Upper lobe of left lung (tissue), 6 donors: ENCODE measurements at places on chromosomes 7 and 10. TPM values are rescaled to one million over a fixed set of nuclear protein-coding genes. Genes with fewer than 3 reads are reported as not detected.
A peak's percentile ranks its signal among the peaks of the same experiment; 100 is the strongest.

The ABCA13 gene
- 11.5 TPM for total RNA-seq

The RRP12 gene
- total RNA-seq: 37.7 TPM

The C10orf53 gene
- not detected for total RNA-seq

The VSIR gene
- total RNA-seq: 99.0 TPM

The LLCFC1 gene
- total RNA-seq: not detected

The PRPS1L1 gene
- total RNA-seq: not detected

The LIPK gene
- total RNA-seq: not detected

The ZNF12 gene
- 25.0 TPM for total RNA-seq

The ACADSB gene
- 48.2 TPM for total RNA-seq

The SPDYE5 gene
- total RNA-seq: not detected

The SUGCT gene
- 3.1 TPM for total RNA-seq

- no peak for DNase-seq
These were observed 204.8 kb upstream of the MEOX2 start for GRCh38 chr7:15891151-15891881.

DNA sequence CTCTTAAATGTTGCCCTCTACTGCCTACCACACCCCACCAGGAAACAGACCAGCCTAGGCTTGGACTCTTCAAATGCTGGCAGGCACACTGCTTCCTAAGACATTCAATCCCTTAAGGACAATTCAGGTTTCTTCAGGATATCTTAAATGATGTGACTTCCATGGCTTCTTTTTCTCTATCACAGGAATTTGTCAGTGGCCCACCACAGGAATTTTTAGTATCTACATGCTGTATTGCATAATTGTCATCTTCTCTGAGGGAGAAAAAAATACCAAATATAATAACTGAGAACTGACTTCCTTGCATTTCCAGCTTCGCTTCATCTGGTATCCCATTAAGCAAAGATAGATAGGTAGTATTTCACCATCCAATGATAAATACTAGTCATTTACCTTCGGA is 129.3 kb downstream of the WNT2 start:
- DNase-seq: no peak

GRCh38 chr7:150787321-150788281 is 12.6 kb downstream of the TMEM176B start:
- DNase-seq: no peak

GRCh38 chr7:11831736-11832495 is at the start of gene THSD7A:
TSS of gene THSD7A (minus strand) at chr7:11832198. CDS start at chr7:11831946, 252 bp downstream.
- peak; percentile 45 for DNase-seq

DNA sequence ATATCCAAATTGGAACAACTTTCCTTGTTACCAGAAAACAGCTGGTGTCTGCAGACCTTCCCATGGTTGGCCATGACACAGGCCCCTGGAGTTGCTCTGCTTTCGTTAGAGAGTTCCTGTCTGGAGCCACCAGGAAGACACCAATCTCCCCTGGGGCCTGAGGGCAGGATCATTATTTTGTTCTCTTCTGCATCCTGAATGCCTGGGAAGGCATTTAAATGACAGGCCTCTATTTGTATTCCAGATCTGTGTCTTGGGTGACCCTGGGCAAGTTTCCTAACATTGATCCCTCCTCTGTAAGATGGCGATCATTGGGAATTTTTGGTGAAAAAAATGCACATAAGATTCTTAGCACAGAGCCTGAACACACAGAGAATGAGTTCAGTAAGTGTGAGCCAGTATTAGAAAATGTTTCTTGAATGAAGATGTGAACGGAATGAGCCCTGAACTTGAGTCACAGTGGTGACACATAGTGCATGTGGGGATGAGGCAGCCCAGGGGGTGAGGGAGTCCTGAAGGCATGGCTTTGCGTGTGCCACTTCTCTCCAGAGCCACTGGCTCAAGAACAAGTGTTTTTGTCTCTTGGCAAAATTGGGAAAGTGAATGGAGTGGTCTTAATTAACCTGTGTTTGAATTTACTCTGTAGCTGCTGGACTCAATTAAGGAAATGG is 28.4 kb downstream of the BMPER start:
- DNase-seq: no peak

DNA sequence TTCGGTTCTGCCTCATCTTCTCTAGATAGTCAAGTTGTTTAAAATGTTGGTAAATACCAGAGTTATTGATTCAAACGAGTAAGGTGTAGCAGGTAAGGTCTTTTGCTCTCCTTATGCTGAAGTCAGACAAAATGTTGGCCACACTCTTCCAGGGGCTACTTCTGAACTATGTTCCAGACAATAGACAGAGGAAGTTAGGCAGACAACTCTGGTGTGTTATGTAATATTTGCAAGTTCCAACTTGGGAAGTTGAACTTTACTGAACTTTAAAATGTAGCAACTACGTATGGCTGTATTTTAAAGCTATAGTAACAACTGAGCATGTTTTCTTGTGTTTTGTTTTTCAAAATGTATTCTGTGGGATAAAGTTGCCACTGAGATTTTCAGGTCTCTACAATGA is 125.7 kb upstream of the NEBL start:
- no peak for DNase-seq

DNA sequence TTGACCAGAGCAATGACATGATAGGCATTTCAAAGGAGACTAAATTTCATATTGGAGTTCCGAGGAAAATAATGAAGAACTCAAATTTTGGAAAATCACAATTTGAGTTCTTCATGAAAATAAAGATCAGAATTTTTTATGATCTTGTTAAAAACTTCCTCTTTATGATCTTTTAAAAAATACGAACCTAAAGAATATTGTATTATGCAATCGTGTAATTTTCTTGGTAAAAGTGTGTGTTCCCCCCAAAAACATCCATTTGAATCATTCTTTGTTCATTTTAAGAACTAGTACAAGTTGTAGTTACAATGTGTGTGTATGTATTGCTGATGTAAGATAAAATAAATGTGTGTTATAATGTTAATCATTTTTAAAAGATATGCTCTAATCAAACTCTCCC is 79.3 kb upstream of the PDK4 start:
- DNase-seq: no peak

- peak; percentile 20 for DNase-seq
These were observed 11.7 kb downstream of the CPA5 start for GRCh38 chr7:130356121-130356875.

GRCh38 chr10:11962176-11962575 is 80.4 kb downstream of the UPF2 start:
- no peak for DNase-seq

DNA sequence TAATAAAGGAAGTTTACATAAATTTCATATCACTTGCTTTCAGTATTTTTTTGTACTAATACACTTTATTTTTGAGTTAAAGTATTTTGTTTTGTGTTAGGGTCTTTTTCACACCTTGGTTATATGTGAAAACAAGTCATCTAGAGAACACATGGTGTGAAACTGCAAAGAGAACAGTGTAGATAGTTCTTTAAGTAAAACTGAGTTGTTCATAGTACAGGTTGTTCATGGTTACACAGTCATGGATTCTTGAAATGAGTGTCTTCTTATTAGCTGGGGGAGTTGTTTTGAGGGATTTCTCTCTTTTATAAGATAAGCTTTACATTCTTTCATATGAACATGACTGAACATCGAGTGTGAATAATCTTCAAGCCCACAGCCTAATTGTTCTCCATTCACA is 244.2 kb downstream of the THSD7A start:
- no peak for DNase-seq

- no peak for DNase-seq
These were observed 107.2 kb downstream of the CNTNAP2 start for GRCh38 chr7:146223851-146224250.

DNA sequence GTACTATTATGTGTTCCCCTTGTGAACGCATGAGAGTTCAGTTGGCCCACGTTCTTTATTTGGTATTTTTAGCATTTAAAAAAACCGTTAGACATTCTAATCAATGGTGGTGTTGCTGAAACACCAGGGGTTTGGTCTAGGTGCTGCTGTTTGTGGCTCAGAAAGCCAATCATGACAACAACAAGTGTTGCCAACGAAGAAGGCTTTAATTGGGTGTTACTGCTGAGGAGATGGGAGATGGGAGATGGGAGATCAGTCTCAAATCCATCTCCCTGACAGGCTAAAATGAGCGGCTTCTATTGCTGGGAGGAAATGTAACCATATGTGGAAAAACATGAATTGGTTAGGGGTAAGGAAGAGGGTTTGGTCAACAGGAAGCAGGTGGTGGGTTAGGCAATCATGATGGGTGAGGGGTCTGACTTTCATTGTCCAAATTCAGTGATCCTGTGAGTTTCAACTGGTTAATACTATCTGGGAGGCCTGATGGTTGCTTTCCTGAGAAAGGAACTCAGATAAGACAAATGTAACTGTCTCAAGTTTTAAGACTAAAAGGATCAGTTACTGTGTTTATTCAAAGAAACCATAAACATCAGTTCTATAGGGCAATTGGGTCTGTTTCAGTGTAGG is 4.6 kb upstream of the ZNF425 start:
- no peak for DNase-seq

DNA sequence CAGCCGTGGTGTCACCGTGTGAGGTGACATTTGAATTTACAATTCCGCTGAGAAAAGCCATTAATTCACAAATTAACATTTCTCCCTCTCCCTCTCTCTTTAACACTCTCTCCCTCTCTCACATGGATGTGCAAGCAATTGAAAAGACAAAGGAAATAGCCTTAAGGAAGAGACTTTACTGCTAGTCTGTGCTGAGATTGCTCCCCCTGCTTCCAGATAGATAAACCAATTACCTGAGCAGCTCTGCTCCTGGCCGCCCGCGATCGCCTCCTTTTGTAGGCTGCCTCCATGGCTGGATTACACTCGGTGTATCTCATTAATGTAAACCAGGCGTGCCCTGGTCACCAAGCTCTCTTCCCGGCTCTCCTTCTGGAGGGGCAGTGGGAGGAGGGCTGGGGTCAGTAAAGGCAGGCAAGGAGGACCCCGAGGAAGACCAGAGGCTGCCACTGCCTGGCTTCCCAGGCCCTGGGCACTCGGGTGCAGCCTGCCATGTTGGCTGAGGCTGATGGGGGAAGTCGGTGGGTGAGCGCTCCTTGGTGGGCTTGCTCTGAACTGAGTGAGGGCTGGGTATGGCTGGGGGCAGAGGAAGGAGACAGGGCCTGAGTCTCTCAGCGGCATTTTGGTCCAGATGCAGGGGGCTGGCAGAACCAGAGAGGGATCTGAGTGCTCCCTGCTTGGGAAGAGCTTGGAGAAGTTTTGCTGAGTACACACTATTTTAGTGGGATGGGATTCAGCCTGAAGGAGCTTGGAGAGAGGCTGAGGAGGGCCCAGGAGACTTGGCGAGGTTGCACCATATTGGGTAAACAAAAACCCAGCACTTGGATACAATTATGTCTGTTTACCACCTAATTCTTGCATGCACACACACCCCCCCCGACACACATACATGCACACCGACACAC is 42.9 kb downstream of the PAX2 start:
- no peak for DNase-seq

- no peak for DNase-seq
These were observed 81.4 kb upstream of the LAMB4 start for GRCh38 chr7:108211382-108212201.

DNA sequence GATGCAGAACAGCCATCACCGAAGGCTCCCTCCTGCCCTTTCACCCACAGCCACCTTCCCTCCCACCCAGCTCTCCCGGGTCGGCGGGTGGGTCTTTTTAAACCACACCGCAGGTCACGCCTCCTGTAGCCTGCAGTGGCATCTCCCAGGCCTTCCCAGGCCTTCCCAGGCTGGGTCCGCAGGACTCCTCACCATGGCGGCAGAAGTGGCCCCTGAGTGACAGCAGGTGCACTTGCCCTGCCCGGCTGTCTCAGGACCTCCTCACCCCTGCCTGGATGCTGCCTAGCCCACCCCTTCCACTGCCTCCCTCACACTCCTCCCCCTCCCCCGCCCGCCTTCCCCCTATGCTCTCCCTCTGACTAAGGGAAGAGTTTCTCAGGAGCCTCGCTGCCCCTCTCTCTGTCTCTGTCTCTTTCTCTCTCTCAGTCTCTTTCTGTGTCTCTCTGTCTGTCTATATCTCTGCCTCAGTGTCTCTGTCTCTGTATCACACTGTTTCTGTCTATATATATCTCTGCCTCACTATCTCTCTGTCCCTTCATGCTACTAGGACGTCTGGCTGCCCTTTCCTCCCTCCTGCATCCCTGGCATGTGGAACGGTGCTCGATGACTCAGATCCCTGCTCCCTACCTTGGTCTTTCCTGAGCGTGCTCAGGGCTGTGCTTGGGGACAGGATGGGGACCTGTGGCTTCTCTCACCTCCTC is 57.5 kb downstream of the GLRX3 start:
- DNase-seq: peak; percentile 49

GRCh38 chr7:28686418-28686800 is 271.7 kb downstream of the TRIL start:
- DNase-seq: no peak

- DNase-seq: no peak
These were observed 65.1 kb downstream of the ANKRD26 start for GRCh38 chr10:27035163-27035562.

GRCh38 chr7:34718867-34719266 is 60.8 kb downstream of the NPSR1 start:
- no peak for DNase-seq

DNA sequence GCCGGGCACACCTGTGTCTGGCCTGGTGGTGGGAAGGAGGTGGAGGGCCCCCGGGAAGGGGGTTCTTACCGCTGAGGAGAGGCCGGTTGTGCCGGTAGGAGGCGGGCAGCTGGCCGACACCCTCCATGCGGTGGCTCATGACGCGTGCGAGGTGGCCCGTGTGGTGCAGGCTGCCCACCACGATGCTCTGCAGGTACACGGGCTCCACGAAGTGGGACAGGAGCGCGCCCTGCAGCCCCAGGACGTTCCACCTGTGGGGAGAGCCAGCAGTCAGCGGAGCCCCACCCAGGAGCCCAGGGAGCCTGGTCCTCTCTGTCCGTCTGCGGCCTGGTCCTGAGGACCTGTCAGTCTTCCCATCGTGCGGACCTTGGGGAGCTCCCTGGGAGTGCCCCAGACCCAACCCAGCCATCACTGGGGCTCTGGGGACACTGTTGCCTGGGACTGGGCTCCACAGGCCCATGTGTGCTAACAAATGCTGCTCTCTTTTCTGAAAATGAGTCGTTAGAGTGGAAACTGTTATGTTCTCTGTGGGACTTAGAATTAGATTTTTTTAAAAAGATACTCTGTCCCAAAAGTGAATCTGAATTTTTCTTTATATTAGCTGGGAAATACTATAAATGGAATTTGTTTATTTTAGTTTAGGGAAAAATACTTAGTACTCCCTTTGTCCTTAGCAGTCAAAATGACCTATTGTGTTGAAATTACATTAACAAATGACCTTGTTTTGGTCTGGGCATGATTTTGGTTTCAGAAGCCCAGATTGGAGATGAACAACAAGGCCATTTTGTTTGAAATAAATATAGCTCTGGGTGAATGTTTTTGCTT is 143.9 kb downstream of the WDR37 start:
- DNase-seq: no peak

GRCh38 chr10:17128261-17128660 is 1.4 kb downstream of the CUBN start:
- DNase-seq: no peak

GRCh38 chr7:31340051-31340450 is 475 bp downstream of the NEUROD6 start:
- DNase-seq: no peak

- no peak for DNase-seq
These were observed 35.6 kb downstream of the ZNF518A start for GRCh38 chr10:96165726-96166125.

- DNase-seq: no peak
These were observed 222.9 kb downstream of the CHRM2 start for GRCh38 chr7:137091396-137091795.
